ENCODE measurements at places on chromosomes 6 and 20.

- DNase-seq = no peak
Observed at GRCh38 chr6:33695451-33695887, 16.0 kb downstream of the UQCC2 start.

DNA sequence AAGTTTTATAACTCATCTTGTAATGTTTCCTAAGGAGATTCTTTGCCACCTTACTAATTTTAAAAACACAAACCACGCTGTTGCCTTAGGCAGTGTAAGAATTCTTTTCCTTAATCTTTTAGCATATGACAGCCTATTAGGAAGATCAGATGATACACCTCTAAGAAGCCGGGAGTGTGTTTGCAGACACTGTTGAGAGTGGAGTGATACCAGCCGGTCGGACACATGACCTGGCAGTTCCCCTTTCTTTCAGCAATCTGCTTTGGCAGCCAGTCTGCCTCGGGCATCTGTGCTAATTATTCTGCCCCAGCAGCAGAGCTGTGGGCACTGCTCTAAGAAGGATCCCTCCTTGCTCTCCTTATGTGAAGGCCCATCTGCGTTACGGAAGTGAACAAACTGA lies 50.9 kb downstream of the PLCB4 start:
- DNase-seq = no peak

DNA sequence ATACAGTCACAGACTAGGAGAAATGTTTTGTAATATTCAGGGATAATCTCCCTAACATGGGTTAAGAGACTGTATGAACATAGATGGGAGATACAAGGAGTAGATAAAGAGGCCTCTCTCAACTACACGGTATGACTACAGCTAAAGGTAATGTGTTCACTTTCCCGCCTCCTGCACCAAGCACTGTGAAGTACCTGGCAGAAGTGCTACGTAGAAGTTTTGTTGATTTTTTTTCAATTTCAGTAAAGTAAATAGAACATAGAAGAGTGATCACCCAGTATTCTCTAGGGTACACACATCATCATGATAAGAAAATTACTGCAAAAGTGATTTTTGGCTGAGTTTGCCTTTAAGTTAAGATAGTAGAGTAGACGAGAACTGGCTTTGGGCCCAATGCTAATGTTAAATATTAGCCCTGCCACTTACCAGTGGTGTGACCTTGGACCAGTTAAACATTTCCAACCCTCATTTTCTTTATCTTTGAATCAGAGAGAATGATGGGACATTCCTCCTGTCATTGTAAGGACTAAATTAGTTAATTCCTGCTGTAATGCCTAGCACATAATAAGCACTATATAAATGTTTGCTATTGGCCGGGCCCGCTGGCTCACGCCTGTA lies 183.6 kb downstream of the COL9A1 start:
- DNase-seq = no peak

DNA sequence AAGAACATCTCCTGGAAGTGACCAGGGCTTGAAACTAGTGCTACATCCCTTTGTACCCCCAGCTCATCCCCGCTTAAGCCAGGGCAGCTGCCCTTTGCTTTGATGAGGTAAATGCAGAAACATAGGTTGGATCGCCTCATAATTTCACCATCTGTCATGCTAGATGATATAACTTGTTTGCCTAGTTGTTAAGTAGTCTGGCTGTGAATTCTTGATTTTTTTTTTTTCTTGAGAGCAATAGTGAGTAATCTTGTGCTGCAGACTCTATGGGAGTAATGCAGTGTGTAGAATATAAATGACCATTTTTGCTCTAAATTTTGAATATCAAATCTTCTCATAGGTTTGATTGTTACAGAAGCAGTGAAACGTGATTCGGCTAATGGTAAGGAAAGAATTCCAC lies 4.1 kb downstream of the TRDN start:
- DNase-seq = no peak

- no peak for DNase-seq
Observed at GRCh38 chr20:63258781-63259180, 4.5 kb upstream of the NKAIN4 start.

GRCh38 chr6:166952567-166953486 lies 3.5 kb downstream of the RNASET2 start:
- peak; percentile 69 for DNase-seq

GRCh38 chr20:63566395-63567135 lies 7.5 kb downstream of the HELZ2 start:
- DNase-seq = no peak

GRCh38 chr20:24590178-24590982 lies 121.0 kb downstream of the SYNDIG1 start:
- DNase-seq = no peak

- DNase-seq = no peak
Observed at GRCh38 chr6:72595812-72596211, 26.1 kb upstream of the KCNQ5 start.

DNA sequence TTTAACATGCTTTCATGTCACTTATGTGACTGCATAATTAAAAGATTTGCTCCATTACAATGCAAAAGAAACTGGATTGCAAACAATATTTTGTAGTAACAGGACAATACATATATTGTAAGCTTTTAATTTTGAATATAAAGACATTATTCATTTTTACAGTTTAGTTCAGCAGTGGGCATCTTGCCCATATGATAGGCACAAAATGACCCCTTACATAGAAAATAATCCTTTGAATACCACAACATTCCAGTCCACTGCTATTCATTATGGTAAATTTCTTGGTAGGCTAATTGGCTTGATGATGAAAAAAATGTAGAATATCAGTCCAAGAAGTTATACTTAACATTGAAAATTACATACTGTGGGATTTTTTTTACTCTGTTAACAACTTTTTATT lies 74.1 kb upstream of the LAMA2 start:
- no peak for DNase-seq

DNA sequence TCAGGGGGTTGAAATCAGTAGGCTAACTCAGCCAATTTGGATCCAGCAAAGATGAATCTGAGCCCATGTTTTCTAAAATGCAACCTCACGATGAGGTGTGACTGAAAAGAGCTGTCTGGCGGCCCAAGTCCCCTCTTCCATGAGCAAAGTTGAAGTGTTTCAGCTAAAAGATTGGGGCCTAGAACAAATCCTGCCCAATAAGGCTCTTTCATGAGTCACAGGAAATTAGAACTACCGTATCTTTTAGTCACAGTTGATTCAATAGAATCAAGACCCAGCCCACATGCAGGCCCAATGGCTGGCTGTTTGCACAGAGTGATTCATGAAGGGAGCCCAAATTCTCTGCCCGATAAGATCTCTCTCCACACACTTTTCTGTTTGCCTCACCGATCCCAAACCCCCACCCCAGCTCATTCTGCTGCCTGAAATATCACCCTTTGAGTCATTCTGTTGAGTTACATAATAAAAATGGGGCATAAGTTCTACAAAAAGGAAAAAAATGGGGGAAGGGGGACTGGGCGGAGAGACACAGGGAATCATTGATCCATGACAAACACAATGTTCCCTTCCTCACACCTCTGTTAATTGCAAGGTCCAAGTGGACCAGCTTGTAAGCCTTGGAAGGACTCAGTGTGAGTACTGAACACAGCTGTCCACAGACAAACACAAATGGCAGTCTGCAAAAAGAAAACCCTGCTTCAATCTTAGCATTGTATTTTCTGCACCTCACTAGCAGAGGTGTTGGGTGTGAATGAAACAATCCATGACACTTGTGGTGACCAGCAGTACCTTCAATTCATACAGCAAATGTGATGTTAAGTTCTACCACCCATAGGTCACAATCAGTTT lies 13.8 kb downstream of the FOXQ1 start:
- no peak for DNase-seq

DNA sequence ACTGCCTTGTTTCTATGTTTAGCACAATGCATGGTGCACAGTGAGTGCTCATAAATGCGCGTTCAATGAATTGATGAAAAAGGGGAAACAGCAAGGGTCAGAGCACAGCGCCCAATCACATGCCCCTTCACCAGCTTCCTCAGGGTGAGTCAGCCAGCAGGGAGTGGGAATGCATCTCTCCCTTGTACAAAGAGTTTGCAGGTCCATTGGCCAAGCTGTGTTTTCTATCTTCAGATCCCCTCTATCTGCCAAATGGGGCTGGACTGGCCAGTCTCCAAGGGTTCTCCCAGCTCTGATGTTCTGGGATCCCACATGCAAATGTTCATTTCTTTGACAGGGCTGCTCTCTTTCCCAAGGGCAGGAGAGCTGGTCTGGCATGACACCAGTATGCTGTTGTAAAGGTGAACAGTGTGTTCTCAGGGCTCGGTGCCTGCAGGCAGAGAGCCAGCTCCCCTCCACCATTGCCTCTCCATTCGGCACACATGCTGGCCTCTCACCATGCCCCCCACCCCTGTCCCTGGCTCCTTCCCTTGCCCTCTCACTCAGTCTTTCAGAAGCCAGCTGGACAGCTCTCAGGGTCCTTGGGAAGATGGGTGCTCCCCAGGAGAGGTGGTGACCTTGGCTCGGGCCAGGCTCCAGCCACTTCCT lies 25.0 kb downstream of the ANGPT4 start:
- DNase-seq = no peak

DNA sequence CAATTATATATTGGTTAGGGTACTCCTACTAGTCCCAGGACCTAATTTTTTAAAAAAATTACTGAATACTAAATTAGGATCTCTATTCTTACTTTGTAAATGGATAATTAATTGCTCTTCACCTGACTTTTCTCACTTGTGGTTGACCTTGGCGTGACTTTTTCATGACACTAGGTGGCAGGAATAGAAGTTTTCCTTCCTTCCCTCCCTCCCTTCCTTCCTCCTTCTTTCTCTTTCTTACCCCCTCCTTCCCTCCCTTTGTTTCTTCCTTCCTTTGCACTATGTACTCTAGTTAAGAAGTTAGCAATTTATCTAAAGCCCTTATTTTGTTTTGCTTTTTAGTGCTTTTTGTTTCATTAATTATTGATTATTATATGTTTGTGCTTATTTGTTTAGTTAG lies 20.4 kb upstream of the HBS1L start:
- no peak for DNase-seq

GRCh38 chr6:106844930-106845329 lies 129.6 kb downstream of the CD24 start:
- no peak for DNase-seq

- no peak for DNase-seq
Observed at GRCh38 chr20:12068121-12068520, 150.4 kb downstream of the BTBD3 start.

- no peak for DNase-seq
Observed at GRCh38 chr20:13336308-13337089, 115.4 kb downstream of the ISM1 start.

DNA sequence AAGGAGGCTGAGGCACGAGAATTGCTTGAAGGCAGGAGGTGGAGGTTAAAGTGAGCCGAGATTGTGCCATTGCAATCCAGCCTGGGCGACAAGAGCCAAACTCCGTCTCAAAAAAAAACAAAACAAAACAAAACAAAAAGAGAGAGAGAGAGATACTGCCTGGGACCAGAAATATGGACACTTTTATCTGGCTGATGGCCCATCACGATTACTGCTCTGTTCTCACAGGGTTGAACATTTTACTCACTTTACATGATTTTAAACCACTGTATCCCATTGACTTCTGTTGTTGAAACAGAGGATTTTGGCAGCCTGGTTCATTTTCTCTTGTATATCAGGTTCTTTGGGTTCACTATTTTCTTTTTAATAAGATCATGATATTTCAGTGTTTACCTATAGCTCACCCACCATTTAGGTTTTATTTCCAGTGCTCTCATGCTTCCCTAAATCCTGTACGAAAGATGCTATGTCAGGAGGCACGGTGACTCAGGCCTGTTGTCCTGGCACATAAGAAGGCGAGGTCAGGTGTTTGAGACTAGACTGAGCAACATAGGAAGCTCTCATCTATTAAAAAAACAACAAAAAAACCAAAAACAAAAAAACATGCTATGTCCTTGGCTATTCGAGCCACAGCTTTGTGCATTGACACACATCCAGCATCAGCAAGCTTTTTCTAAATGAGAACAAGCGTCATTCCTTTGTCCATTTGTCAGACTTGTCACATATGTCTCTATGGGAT lies 34.5 kb upstream of the RREB1 start:
- DNase-seq = no peak

DNA sequence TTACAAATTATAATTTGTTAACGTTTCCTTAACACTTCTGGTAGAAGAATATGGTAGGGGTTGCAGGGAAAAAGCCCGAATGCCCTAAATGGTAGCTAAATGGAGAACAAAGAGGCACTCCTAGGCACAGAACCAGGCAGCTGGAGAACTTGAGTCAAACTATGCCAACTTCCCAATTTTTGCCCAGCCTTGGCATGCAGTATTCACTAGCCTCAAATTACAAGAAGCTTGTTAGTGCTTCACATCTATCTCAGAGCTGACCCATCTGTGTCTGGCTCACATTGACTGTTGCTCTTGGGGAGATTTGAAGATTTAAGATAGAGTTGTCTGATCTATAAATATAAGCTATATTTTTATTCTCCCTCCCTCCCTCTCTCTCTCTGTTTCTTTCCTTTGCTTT lies 19.4 kb upstream of the LRFN2 start:
- no peak for DNase-seq

DNA sequence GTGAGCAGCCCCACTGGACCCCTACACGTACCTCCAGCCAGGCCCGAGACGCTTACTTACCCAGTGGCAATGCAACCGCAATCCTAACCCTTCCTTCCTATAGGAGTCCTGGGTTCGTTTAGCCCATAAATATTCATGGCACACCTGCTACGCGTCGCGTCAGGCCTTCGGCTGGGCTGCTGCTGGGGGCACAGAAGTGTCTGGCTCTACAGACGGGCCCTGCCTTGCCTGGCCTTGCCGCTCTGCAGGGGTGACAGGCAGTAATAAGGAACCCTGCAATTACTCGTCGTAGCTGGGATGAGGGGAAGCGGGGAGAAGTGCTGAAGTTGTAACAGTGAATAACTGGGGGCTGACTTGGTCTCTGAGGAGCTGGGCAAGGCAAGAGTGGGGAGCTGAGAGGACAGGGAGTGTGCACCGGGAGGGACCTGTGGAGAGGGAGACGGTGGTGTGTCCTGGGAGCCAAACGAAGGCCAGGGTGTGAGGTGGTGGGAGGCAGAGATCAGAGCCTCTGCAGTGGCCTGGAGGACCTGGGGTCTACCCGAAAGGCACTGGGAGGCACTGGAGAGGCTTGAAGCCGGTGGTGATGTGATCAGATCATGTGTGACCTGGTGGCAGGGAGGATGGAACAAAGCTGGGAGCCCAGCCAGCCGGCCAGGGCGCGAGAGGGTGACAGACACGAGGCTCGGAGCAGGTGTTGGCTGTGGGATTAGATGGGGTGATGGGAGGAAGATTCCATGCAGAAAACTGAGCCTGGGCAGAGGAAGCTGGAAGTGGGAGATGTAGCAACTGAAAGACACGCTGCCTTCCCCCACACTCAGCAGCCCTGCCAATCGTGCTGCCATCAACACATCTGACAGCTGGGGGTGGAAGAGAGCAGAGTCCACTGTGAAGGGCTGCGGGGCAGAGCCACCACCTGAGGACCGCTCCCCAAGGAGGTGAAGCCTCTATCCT lies 36.4 kb downstream of the PSMG4 start:
- DNase-seq = no peak

GRCh38 chr6:7518877-7519276 lies 22.6 kb upstream of the DSP start:
- no peak for DNase-seq

- DNase-seq = no peak
Observed at GRCh38 chr6:17032988-17033634, 68.7 kb upstream of the STMND1 start.

Measured in CD4-positive, alpha-beta T cell treated with Interleukin-17A for 4 hours (primary cell).